Activated CD8-positive, alpha-beta T cell treated with anti-CD3 and anti-CD28 coated beads, Interleukin-2, amount 10 ng/mL, durations not matched to agents 7 days and 5 days (primary cell): ENCODE measurements at places on chromosomes 6 and 20.

DNA sequence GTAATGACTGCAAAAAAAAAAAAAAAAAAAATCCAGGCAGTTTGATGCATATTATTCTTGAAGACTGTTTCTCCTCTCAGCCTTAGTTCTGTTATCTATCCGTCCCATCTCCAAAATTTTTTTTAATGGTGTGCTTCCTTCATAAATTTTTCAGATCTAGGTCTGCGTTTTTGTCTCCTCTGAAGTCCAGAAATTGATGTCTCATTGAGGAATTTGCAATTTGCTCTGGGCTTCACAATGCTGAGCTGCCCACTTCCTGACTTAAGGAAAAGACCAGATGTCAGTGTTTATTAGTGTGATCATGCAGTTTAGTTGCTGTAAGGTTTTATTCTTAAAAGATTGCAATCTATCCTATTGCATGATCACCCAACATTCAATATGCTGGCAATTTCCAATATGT is 297.6 kb downstream of the ZNF217 start:
- no peaks in the 10 kb centered on the region for H3K36me3 ChIP-seq
- H3K27me3 ChIP-seq, result peaks cover 24% of the 10 kb centered on the region
- no peak for DNase-seq
- H3K4me3 ChIP-seq, result no peak overlapping the region

- H3K4me1 ChIP-seq, result no peaks in the 10 kb centered on the region
- no peak overlapping the region for H3K4me3 ChIP-seq
- H3K36me3 ChIP-seq, result no peaks in the 10 kb centered on the region
- no peaks in the 10 kb centered on the region for H3K27me3 ChIP-seq
- DNase-seq, result no peak
Measured at GRCh38 chr6:154907291-154907690, 87.8 kb upstream of the TIAM2 start.

GRCh38 chr6:134170844-134171243 is 118.4 kb upstream of the SLC2A12 start:
- H3K4me3 ChIP-seq, result peak overlapping the region; percentile 6
- no peaks in the 10 kb centered on the region for H3K27me3 ChIP-seq
- no peak overlapping the region for H3K27ac ChIP-seq
- DNase-seq, result no peak
- peaks cover 42% of the 10 kb centered on the region for H3K4me1 ChIP-seq
- peaks cover 60% of the 10 kb centered on the region for H3K36me3 ChIP-seq

- DNase-seq, result peak; percentile 51
- H3K4me1 ChIP-seq, result no peaks in the 10 kb centered on the region
- no peaks in the 10 kb centered on the region for H3K36me3 ChIP-seq
- H3K27ac ChIP-seq, result no peak overlapping the region
- H3K4me3 ChIP-seq, result no peak overlapping the region
Measured at GRCh38 chr20:63056236-63057170, 49.7 kb upstream of the BHLHE23 start.

DNA sequence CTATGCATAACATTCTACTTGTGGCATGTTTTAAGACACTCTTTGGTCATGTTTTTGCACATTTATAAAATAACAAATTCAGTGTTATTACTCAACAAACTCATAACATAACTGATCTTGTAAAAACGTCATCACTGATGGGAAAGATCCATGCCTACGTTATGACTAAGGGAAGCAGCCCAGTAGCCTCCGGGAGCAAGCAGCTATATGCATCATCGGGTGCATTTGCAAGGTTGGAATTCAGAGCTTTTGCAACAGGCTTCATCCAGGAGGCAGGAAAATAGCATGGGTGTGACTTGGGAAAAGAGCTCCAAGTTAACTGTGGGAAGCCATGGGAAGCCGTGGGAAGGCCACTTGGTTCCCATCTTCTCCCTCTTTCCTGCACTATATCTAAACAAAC is 271.6 kb upstream of the SGK1 start:
- H3K4me3 ChIP-seq, result no peak overlapping the region
- no peaks in the 10 kb centered on the region for H3K4me1 ChIP-seq
- no peaks in the 10 kb centered on the region for H3K27me3 ChIP-seq
- no peak for DNase-seq

- DNase-seq, result no peak
- no peaks in the 10 kb centered on the region for H3K36me3 ChIP-seq
- H3K27ac ChIP-seq, result no peak overlapping the region
- H3K4me1 ChIP-seq, result no peaks in the 10 kb centered on the region
- no peak overlapping the region for H3K4me3 ChIP-seq
Measured at GRCh38 chr6:155493694-155494143, 38.1 kb upstream of the NOX3 start.

GRCh38 chr6:8860671-8861070 is 425.3 kb upstream of the SLC35B3 start:
- H3K4me1 ChIP-seq, result no peaks in the 10 kb centered on the region
- H3K27ac ChIP-seq, result no peak overlapping the region
- DNase-seq, result no peak
- H3K36me3 ChIP-seq, result no peaks in the 10 kb centered on the region

GRCh38 chr6:139115989-139116758 is 18.7 kb upstream of the HECA start:
- no peaks in the 10 kb centered on the region for H3K27me3 ChIP-seq
- H3K27ac ChIP-seq, result peak overlapping the region; percentile 7
- DNase-seq, result no peak

DNA sequence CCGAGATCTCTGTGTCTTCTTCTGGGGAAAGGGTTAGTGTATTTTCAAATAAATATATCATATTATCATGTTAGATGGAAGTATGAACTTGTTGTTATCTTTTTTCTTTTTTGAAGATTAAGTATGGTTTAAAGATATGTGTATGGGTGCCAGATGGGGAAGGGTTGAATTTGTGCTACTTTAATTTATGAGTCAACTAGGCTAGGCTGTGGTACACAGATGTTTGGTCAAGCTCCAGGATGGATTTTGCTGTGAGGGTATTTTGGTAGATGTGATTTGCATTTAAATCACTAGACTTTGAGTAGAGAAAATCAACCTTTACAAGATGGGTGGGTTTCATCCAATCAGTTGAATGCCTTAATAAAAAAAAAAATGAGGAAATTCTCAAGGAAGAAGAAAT is 886.6 kb upstream of the ADGRB3 start:
- H3K4me1 ChIP-seq, result no peaks in the 10 kb centered on the region
- H3K27me3 ChIP-seq, result no peaks in the 10 kb centered on the region
- H3K27ac ChIP-seq, result no peak overlapping the region
- H3K36me3 ChIP-seq, result no peaks in the 10 kb centered on the region
- no peak for DNase-seq

DNA sequence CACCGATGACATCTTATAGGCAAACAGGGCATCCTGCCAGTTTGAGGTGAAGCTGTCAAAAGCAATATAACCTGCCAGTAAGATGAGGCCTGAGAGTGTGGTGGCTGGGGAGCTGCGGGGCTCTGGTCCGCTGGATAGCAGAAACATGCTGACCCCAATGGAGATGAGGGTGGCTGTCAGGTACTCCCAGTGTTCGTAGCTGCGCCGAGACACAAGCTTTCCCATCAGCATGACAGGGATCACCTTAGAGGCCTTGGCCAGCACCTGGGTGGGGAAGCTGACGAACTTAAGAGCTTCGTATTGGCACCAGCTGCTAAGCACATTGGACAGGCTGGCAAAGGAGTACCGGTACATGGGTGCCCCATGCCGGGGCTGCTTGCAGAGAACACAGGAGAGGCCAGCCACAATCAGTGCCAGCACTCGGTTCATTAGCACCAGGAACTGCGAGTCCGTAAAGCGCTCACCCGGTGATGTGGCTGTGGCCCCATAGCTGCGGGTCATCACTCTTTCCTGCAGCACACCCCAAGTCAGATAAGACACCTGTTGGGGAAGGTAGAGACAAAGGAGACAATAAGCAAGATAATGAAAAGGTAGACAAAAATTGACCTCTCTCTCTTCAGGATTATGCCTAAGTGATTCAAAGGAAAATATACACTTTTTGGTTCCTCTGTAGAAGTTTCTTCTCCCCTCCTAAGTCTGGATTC is 2.1 kb downstream of the SLC35B2 start:
- no peaks in the 10 kb centered on the region for H3K27me3 ChIP-seq
- DNase-seq, result no peak
- peaks cover 67% of the 10 kb centered on the region for H3K4me1 ChIP-seq
- peak overlapping the region; percentile 75 for H3K27ac ChIP-seq

GRCh38 chr20:61646986-61647385 is 394.9 kb downstream of the CDH4 start:
- H3K36me3 ChIP-seq, result no peaks in the 10 kb centered on the region
- no peaks in the 10 kb centered on the region for H3K4me1 ChIP-seq

DNA sequence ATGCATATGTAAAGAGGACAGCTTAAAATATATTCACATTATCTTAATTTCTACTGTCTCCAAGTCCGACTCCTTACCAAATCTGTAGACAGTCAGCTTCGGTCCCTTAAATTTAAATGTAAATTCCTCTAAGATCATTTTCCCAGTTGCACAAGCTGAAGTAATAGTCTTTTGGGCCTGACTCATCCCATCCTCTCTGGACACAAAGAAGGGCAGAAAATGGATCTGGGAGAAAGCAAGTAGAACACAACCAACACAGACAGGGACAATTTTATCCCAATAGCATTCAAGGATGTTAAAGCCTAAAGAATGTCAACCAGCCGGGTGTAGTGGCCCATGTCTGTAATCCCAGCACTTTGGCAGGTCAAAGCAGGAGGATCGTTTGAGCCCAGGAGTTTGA is 228.3 kb downstream of the ARHGAP18 start:
- H3K27me3 ChIP-seq, result no peaks in the 10 kb centered on the region
- no peaks in the 10 kb centered on the region for H3K36me3 ChIP-seq
- H3K4me3 ChIP-seq, result no peak overlapping the region
- H3K4me1 ChIP-seq, result peaks cover 8% of the 10 kb centered on the region
- DNase-seq, result no peak

DNA sequence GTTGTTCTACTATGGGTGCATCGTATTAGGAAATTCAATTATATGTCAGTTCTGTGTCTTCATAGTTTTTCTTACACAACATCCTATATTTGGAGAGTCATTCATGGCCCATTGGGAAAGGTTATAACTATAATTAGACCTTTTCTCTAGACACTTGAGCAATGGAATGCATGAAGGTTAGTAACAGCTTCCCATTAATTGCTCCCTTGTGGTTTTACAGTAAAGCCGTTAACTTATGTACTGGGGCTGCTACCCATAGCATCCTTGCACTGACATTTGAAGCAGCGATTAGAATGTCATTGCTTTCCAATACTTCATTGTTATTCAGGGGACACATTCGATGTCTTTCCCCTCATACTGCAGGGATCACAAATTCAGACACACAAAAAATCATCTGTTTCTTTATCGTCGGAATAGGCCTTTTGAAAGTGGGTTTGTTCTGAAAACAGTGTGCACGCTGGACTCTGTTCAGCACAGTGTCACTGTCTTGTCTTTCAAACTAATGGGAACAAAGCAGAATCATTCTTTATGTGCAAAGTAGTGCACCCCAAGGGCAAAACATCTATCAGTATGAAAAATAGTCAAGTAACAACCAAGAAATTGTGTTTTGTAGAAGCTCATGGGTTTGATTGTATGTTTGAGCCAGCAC is 634.3 kb upstream of the MAP3K7 start:
- no peak overlapping the region for H3K4me3 ChIP-seq
- H3K27me3 ChIP-seq, result no peaks in the 10 kb centered on the region
- H3K4me1 ChIP-seq, result no peaks in the 10 kb centered on the region

DNA sequence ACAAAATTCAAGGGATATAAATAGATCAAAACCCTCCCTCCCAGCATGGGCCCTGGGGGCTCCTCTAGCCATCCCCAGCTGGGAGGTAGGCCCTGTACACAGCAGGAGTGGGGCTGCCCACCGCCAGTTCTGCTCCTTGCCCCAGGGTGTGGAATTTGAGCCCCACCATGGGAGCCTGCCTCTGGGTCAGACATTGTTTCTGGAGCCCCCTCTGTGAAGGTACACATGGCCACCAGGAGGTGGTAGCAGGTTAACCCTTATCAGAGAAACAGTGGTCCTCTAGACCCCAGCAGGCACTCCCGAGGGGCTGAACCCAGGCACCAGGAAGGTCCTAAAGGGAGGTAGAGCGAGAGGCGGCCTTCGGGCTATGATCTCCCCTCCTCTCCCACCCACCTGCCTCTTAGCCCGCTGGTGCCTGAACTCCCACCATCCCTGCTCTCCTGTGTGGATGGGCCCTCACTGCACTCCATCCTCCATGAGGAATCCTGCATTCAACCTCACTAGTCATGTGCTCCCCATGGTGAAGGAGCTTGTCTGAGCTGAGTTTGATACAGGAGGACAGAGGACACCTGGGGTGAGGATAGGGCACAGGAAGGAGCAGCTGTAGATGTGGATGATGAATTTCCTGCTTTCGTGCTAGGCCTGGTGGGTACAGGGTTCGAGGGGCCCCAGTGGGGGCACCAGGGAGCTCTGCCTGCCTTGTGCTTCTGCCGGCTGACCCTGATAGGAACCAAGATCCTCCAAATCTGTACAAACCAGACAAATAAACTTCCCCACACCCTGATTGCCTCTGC is 114.9 kb downstream of the GRM4 start:
- no peaks in the 10 kb centered on the region for H3K4me1 ChIP-seq
- no peaks in the 10 kb centered on the region for H3K27me3 ChIP-seq
- no peak overlapping the region for H3K4me3 ChIP-seq
- no peaks in the 10 kb centered on the region for H3K36me3 ChIP-seq
- no peak overlapping the region for H3K27ac ChIP-seq
- DNase-seq, result no peak

DNA sequence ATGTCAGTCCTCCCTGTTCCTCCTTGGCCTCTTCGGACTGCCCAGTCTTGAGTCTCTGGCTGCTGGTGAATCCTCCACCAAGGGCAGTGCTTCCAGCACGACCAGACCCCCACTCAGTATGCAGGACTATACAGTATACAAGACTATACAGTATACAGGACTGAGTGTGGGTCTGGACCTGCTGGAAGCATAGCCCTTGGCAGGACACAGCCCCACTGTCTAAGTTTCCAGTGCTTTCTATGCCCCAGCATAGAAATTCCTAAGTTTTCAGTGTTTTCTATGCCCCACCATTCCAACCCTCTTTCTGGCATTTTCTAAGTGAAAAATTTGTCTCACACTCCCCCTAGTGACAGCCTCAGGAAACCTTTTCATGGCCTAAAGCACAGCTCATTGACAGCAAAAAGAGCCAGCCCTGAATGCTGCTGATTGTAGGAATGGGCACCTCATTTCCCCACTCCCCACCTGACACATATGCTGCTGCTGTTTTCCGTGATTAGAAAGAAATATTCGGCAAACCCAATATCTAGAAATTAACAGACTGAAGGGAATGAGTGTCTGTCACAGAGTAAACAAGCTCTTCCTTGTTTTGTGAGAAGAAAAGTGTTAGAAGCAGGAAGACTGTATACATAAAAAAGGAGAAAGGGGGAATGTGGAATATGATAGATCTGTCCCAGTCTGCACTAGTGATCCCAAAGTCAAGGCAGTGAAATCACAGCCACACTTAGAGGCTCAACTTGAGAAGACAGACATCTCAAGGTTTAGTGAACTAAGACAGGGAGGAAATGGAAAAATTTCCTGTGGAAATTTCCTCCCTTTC is 206.9 kb downstream of the IBTK start:
- H3K36me3 ChIP-seq, result no peaks in the 10 kb centered on the region
- no peak for DNase-seq
- no peak overlapping the region for H3K4me3 ChIP-seq
- no peak overlapping the region for H3K27ac ChIP-seq

- no peaks in the 10 kb centered on the region for H3K36me3 ChIP-seq
- H3K27ac ChIP-seq, result no peak overlapping the region
- H3K27me3 ChIP-seq, result no peaks in the 10 kb centered on the region
- no peak overlapping the region for H3K4me3 ChIP-seq
- DNase-seq, result no peak
Measured at GRCh38 chr6:161139766-161140553, 133.9 kb downstream of the AGPAT4 start.
